Glutamatergic neuron (in vitro differentiated cells): ENCODE measurements at places on chromosomes 5 and 9. TPM values are rescaled to one million over a fixed set of nuclear protein-coding genes. Genes with fewer than 3 reads are reported as not detected.

The IFNA2 gene
- total RNA-seq = not detected

The CBY3 gene
- not detected for total RNA-seq

GRCh38 chr5:76425146-76425545, 22.1 kb downstream of the IQGAP2 start:
- no peak overlapping the region for H3K27ac ChIP-seq
- peaks cover 4% of the 10 kb centered on the region for H3K27me3 ChIP-seq
- DNase-seq = no peak

The IFNA21 gene
- total RNA-seq = not detected

GRCh38 chr9:106930477-106930876, 67.5 kb downstream of the ZNF462 start:
- peaks cover 2% of the 10 kb centered on the region for H3K27me3 ChIP-seq
- H3K4me1 ChIP-seq = peaks cover 17% of the 10 kb centered on the region
- DNase-seq = no peak
- H3K36me3 ChIP-seq = peaks cover 36% of the 10 kb centered on the region
- H3K4me3 ChIP-seq = no peak overlapping the region
- H3K27ac ChIP-seq = peak overlapping the region; percentile 67

GRCh38 chr5:32453916-32454315, 9.4 kb upstream of the ZFR start:
- peaks cover 1% of the 10 kb centered on the region for H3K27me3 ChIP-seq
- no peaks in the 10 kb centered on the region for H3K36me3 ChIP-seq
- no peak overlapping the region for H3K4me3 ChIP-seq
- DNase-seq = no peak

GRCh38 chr9:100595391-100596199, 17.7 kb downstream of the CAVIN4 start:
- no peak overlapping the region for H3K4me3 ChIP-seq
- H3K36me3 ChIP-seq = no peaks in the 10 kb centered on the region
- DNase-seq = no peak

- H3K4me1 ChIP-seq = peaks cover 4% of the 10 kb centered on the region
- no peak for DNase-seq
- H3K4me3 ChIP-seq = no peak overlapping the region
- H3K36me3 ChIP-seq = no peaks in the 10 kb centered on the region
- no peak overlapping the region for H3K27ac ChIP-seq
Observed at GRCh38 chr9:121333950-121334773, 35.9 kb downstream of the STOM start.

DNA sequence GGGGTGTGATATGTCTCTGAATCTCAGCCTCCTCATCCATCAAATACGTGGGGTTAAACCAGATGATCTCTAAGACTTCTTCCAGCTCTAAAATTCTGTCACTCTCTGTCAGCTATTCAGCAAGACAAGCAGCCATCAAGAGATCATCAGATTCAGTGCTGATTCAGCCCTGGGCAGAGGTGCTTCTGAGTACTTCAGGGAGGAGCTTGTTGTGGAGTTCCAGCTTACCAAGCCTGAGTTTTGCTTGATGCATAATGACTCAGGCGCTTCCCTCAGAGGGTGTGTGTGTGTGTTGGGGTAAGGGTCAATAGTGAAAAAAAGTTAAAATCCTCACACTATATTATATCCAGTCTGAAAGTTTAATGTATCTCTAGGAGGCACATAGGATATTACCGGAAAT, 29.6 kb upstream of the TAF1L start:
- no peaks in the 10 kb centered on the region for H3K36me3 ChIP-seq
- H3K4me3 ChIP-seq = no peak overlapping the region
- H3K4me1 ChIP-seq = no peaks in the 10 kb centered on the region
- H3K27ac ChIP-seq = no peak overlapping the region
- DNase-seq = no peak
- peaks cover 2% of the 10 kb centered on the region for H3K27me3 ChIP-seq

DNA sequence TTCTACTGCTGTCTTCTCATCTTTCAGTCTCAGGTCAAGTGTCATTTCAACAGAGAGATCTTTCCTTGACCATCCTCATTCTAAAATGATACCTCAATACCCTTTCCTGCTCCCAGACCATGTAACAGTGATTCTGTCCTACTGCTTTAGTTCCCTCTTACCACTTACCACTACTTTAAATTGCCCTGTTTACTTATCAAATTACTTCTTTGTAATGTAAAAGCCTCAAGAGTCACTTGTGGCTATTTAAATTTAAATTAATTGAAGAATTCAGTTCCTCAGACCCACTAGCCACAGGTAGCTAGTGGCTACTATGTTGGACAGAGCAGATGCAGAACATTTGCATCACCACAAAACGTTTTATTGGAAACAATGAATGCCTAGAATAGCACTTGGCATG, 217.3 kb downstream of the ADAMTS6 start:
- no peak for DNase-seq
- no peaks in the 10 kb centered on the region for H3K4me1 ChIP-seq
- H3K27ac ChIP-seq = no peak overlapping the region
- peaks cover 3% of the 10 kb centered on the region for H3K27me3 ChIP-seq
- H3K36me3 ChIP-seq = no peaks in the 10 kb centered on the region

The SLC34A3 gene
- total RNA-seq = not detected

DNA sequence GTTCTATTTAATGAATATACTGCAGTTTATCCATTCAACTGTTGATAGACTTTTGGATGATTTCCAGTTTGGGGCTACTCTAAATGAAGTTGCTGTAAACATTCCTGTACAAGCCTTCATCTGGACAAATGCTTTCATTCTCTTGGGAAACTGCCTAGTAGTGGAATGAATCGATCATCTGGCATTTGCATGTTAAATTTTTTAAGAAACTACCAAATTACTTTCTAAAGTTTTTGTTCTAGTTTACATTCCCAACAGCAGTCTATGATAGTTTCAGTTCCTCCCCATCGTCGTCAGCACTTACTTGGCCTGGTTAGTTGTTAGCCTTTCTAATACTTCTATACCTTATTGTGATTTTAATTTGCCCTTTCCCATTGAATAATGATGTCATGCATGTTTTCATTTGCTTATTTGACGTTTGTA, 306.3 kb downstream of the FER start:
- H3K36me3 ChIP-seq = no peaks in the 10 kb centered on the region
- no peaks in the 10 kb centered on the region for H3K4me1 ChIP-seq
- no peaks in the 10 kb centered on the region for H3K27me3 ChIP-seq
- H3K27ac ChIP-seq = no peak overlapping the region
- no peak for DNase-seq
- H3K4me3 ChIP-seq = no peak overlapping the region

DNA sequence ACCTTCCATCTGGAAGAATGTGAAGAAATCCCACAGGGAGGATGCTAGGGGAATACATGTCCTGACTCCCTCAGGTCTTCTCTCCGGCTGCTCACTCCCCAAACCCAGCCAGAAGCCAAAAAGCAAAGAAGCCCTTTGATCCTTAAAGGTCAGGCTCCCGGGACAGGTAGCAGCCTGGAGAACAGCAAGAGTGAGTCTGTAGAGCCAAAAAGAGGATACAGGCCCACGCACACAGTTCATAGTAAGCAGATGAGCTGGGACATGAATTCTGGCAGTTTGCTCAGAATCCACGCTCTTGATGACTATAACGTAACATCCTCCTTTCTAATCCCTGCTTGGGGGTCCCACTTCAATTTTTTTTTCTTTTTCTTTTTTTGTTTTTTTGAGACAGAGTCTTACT, 72.0 kb upstream of the SLC44A1 start:
- H3K4me1 ChIP-seq = peaks cover 27% of the 10 kb centered on the region
- H3K27ac ChIP-seq = no peak overlapping the region
- H3K4me3 ChIP-seq = no peak overlapping the region
- no peak for DNase-seq
- H3K27me3 ChIP-seq = peaks cover 3% of the 10 kb centered on the region
